HT-29 (cell line): ENCODE measurements at places on chromosomes 6 and 20. TPM values are rescaled to one million over a fixed set of nuclear protein-coding genes. Genes with fewer than 3 reads are reported as not detected.
A peak's percentile ranks its signal among the peaks of the same experiment; 100 is the strongest.

GRCh38 chr6:40891686-40892085 is 147.3 kb downstream of the UNC5CL start:
- no peak for DNase-seq

GRCh38 chr6:35050757-35051330 is 90.3 kb downstream of the TCP11 start:
- DNase-seq = no peak

DNA sequence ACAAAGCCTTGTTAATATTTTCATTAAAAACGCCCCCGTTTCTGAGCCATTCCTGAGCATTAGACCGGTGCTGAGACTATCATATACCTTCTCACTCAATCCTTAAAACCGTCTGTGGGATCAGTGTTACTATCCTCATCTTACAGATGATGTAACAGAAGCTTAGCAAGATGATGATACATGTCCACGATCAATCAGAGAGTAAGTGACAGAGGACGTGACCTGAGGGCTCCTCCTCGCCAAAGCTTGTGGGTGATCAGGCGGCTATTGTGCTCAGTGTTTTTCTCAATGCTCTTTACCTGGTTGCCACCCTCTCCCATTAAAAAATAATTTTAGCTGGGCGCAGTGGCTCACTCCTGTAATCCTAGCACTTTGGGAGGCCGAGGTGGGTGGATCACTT is 113.1 kb downstream of the MTHFD1L start:
- DNase-seq = no peak

GRCh38 chr6:44021589-44022295 is 105.5 kb downstream of the MRPL14 start:
- no peak for DNase-seq

GRCh38 chr6:41936073-41936837 is 5.4 kb downstream of the CCND3 start:
- DNase-seq = peak; percentile 94

GRCh38 chr20:46494077-46494476 is 19.3 kb downstream of the ZNF334 start:
- no peak for DNase-seq

DNA sequence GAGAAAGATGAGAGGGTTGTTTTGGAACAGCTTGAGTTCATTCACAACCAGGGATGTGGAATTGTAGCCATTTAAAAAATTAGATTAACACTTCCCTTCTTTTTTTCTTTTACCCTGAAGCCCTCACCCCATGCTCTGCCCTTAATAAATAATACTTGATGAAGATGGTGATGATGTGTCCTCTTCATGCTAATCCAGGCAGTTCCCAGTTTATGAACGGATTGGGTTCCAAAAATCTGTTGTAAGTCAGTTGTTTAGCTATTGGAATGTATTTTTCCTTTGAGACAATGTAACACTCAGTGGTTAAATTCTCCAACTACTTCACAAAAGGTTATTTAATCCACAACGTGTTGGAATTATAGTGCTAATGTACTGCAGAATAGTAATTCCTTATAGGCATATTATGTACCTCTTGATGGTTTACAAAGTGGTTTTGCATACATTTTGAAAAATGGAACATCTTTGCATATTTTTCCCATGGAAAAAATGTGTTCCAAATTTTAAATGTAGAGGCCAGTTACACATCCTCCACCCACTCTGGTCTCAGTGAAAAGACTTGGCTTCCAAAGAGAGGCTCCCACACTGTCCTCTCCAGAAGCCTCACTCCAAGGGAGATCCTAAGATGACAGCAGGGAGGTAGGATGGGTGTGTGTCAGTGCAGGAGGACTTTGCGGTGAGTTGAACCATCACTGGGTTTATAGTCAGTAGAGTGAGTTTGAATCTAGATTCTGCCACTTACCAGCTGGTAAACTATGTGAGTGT is 45.8 kb upstream of the CEP162 start:
- DNase-seq = no peak

DNA sequence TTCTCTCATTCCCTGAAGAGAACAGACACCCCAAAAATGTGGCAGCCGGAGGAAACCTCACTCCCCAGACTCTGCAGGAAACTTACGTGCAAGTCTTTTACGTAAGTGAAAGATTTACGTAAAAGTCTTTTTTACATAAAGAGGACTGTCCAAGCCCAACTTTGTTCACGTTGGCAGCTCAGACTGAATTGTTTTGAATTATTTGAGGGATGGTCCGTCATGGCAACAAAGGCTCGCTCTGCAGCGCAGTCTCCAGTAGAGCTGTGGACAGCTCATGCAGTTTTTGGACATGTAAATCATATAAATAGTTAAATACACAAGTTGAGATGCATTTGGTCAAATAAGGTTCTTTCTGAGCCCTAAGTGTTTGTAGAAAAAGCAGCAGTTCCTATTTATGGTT is 394.8 kb downstream of the QKI start:
- no peak for DNase-seq

- DNase-seq = peak; percentile 65
These were observed 507.3 kb upstream of the CITED2 start for GRCh38 chr6:139881728-139882211.

DNA sequence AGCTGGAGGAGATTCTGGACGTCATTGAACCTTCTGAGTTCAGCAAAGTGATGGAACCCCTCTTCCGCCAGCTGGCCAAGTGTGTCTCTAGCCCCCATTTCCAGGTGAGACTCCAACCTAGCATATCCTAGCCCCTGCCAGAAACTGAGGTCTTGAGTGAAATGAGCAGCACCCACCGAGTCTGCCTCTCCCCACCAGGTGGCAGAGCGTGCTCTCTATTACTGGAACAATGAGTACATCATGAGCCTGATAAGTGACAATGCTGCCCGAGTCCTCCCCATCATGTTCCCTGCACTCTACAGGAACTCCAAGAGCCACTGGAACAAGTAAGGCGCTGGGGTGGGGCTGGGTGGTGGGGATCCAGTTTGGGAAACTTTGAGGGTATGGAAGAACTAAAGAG is 4.6 kb downstream of the MEA1 start:
- DNase-seq = peak; percentile 67

DNA sequence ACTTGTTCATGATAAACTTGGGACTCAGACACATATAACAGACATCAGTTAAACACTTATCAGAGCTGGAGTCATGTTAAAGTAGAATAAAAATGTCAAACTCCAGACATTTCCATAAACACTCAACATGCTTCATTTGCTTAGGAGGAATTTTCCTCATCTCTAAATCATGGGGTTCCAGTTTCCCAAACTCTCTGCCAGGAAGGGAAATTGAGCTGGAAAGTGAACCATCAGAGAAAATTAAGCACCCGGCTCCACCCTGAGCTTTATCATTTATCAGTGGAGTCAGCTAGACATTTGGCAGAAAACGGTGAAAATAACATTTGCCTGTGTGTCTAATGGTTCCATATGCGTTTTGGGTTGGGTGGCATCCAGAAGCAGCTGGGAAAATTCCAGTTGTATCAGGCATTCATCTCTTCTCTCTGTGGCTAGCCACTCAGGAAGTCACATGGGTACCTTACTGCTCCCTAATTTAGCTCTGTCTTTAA is 25.3 kb upstream of the ZNFX1 start:
- DNase-seq = no peak

GRCh38 chr6:127938701-127939100 is 37.8 kb upstream of the THEMIS start:
- peak; percentile 50 for DNase-seq

DNA sequence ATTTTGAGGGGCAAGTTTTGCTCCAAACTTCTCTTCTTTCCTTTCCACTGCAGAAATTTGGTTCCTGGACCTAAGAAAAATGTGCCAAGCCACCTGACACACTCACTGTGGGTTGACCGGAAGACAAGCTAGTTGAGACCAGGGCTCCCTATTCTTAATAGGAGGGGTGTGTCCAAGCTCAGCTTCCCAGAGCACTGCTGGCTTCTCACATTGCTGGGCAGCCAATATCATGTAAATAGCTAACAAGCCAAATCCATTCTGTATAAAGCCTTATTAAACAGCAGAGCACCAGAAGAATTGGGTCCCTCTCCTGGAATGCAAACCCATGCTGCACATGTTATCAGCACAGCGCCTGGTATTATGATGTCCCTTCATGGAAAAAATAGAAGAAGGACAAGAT is 17.0 kb upstream of the SAMD3 start:
- DNase-seq = no peak

- no peak for DNase-seq
These were observed 25.8 kb upstream of the SLC17A3 start for GRCh38 chr6:25899580-25900408.

GRCh38 chr6:106533054-106533453 is 96.2 kb downstream of the RTN4IP1 start:
- no peak for DNase-seq

DNA sequence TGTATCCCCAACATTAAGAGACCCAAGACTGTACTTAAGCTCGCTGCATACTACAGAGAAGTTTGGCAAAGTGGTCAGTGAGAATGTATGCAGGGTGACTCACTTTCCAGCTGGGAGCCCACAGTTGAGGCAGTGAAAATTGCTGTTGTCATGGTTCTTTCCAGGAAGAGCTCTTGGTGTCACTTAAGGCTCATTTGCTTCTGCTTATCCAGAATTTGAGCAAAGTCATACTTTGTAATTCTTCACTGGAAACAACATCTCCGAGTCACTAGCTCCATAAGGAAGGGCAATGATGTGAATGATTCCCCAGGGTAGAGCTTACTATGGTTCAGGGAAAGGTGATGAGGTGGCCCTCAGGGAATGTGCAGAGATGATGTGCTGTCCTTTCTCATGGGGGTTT is 65.4 kb upstream of the FBXL4 start:
- no peak for DNase-seq

DNA sequence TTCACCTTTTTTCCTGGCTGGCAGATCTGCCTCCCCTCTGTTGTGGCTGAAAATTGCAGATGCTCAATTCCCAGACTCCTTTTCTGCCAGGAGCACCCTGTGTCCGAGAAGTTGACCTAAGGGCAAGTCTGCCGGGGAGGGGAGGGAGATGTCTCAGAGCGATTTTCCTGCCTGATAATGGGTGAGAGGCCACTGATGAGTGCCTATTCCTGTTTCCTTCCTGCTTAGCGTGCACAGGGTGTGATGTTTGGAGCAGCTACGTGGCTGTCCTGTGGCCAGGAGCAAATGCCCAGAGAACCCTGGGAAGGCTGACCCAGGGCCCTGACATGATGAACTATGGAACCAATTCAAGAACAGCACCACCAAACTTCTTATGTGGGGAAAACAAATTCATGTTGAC is 22.5 kb downstream of the SOX4 start:
- DNase-seq = no peak

- no peak for DNase-seq
These were observed 263.4 kb downstream of the NKAIN2 start for GRCh38 chr6:124066946-124067552.

- DNase-seq = peak; percentile 30
These were observed 86.4 kb downstream of the FKBP5 start for GRCh38 chr6:35602133-35602946.

DNA sequence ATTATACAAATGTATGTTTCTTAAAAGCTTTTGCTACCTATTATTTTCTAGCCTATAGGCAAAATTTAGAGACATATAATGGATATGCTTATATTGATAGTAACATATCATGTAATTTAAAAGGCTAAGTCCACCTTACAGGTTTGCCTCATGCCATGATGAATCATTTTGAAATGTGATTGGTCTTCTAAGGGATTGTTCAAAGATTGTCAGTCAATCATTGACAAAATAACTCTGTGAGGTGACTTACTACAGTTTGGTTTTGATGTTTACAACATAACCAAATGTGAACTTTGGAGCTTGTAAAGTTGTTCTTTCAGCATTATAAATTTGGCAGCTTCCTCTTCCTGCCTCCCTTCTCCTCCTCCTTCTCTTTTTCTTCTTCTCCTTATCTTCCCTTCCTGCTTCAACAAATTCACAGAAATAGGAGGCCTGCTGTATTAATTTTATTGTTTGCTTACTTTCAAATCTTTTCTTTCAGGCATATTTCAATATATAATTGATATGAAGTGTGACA is 39.7 kb upstream of the ZFP64 start:
- peak; percentile 94 for DNase-seq

- DNase-seq = no peak
These were observed 61.5 kb upstream of the HDDC2 start for GRCh38 chr6:125363039-125363823.

DNA sequence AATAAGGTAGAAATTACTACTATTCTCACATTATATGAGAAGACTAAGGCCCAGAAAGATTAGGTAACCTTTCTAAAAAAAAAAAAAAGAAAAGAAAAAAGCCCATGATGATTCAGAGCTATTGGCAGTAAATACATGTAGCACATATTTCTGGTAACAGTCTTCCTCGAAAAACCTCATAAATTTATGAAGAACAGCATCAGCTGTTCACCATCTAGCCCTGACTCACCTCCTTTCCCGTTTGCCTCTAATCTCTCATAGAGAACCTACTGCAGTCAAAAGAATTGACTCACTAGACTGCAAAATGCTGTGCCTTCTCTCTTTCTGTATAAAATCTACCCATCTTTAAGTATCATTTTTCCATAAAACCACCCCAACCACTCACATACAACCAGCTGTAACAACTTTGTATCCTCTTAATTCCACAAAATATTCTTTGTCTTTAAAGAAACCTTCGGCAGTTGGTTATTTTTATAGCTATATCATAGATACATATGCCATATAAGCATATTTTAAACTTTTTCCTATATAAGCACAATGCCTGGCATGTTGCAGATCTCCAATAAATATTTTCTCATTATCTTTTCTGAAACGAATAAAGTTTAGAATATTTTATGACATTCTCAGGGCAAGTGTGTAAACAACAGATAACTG is 152.7 kb upstream of the ENPP5 start:
- no peak for DNase-seq

- DNase-seq = no peak
These were observed 48.1 kb downstream of the MCUR1 start for GRCh38 chr6:13766201-13766634.

The PPIL4 gene
- total RNA-seq = 7.6 and 8.6 TPM in 2 replicates

The SEMG1 gene
- total RNA-seq = not detected in 2 replicates

The SPDEF gene
- total RNA-seq = 55.1 and 59.6 TPM in 2 replicates

The NR2E1 gene
- total RNA-seq = not detected in 2 replicates

The ARFRP1 gene
- 82.0 and 86.1 TPM in 2 replicates for total RNA-seq

The BTN1A1 gene
- total RNA-seq = not detected in 2 replicates

The ATXN1 gene
- total RNA-seq = 33.2 and 39.1 TPM in 2 replicates

The UNC93A gene
- 3.1 and 4.0 TPM in 2 replicates for total RNA-seq

The DHX16 gene
- total RNA-seq = 43.2 and 43.8 TPM in 2 replicates

The CAP2 gene
- 0.61 and 0.81 TPM in 2 replicates for total RNA-seq

The BPIFA1 gene
- not detected in 2 replicates for total RNA-seq

The LAMA2 gene
- total RNA-seq = 0.08 and 0.65 TPM in 2 replicates

The STMND1 gene
- total RNA-seq = not detected in 2 replicates

The HDAC2 gene
- 45.5 and 57.7 TPM in 2 replicates for total RNA-seq

The SASH1 gene
- 8.9 and 10.2 TPM in 2 replicates for total RNA-seq

The PROKR2 gene
- not detected in 2 replicates for total RNA-seq

The PHACTR3 gene
- 0.18 and 0.26 TPM in 2 replicates for total RNA-seq

The HUS1B gene
- total RNA-seq = 1.1 TPM in 1 of 2 replicates, not detected in the other

The CYP21A2 gene
- not detected in 2 replicates for total RNA-seq

The EYA2 gene
- total RNA-seq = not detected in 2 replicates

The RRBP1 gene
- total RNA-seq = 93.6 and 101 TPM in 2 replicates
